Ascending aorta (tissue), 2 donors: ENCODE measurements at places on chromosomes 5 and 9.

GRCh38 chr9:75105841-75106240 is 17.5 kb downstream of the OSTF1 start:
- no peaks in the 10 kb centered on the region for H3K27me3 ChIP-seq
- no peak for DNase-seq
- no peak overlapping the region for H3K27ac ChIP-seq
- H3K4me3 ChIP-seq, result no peak overlapping the region

GRCh38 chr5:54455413-54456157 is at the start of gene HSPB3:
HSPB3 (plus strand) TSS chr5:54455699; CDS start chr5:54455790, 91 bp downstream.
- H3K27ac ChIP-seq, result no peak within 1 kb of the TSS
- H3K27me3 ChIP-seq, result no peaks in the 10 kb centered on the region
- peak; percentile 64 for DNase-seq
- H3K4me1 ChIP-seq, result peaks cover 28% of the 10 kb centered on the region

DNA sequence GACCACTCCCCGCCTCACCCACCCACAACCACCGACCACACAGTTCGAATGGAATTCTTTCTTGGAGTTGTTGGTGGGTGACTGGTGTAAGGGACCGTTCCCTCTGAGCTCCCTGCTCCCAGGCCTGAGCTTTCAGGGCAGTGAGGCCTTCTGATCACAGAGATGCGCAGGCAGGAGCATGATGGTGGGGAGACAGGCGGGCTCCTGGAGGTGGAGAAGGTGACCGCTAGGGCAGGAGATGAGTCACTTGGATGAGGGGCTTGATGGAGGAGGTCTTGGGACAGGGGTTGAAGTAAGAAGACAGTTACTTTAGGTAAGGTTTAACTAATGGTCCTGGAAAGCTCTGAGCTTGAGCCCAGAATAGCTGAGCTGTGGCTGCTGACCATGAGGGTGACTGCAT is 88.5 kb downstream of the HSPA4 start:
- no peak overlapping the region for H3K27ac ChIP-seq
- H3K4me1 ChIP-seq, result no peaks in the 10 kb centered on the region
- no peak overlapping the region for H3K4me3 ChIP-seq
- H3K27me3 ChIP-seq, result no peaks in the 10 kb centered on the region
- no peaks in the 10 kb centered on the region for H3K36me3 ChIP-seq
- no peak for DNase-seq

GRCh38 chr5:142250119-142250518 is 74.7 kb downstream of the SPRY4 start:
- H3K4me3 ChIP-seq, result no peak overlapping the region
- H3K27me3 ChIP-seq, result no peaks in the 10 kb centered on the region

- H3K27ac ChIP-seq, result no peak overlapping the region
- H3K27me3 ChIP-seq, result no peaks in the 10 kb centered on the region
- no peak overlapping the region for H3K4me3 ChIP-seq
- no peak for DNase-seq
- no peaks in the 10 kb centered on the region for H3K4me1 ChIP-seq
- peaks cover 54% of the 10 kb centered on the region for H3K36me3 ChIP-seq
Observed at GRCh38 chr5:14310901-14311300, 167.8 kb downstream of the TRIO start.
